HS-5 (cell line): ENCODE measurements at places on chromosomes 2 and 18.

DNA sequence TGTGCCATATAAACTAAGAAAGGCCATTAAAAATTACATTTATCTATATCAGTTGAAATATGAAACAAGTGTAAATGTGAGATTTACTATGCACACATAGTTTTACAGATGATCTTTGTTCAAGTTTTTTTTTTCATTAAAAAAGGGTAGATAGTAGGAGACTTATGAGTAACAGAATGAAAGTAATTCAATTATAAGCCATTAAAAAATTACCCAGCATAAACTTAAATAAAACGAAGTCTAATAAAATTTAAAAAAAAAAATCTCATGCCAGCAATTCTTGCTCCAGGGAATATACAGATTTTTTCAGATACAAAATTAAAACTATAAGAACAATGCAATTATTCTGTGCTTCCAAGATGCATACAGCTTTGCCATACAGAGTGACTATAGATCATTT, 118.3 kb upstream of the RNU4ATAC start:
- no peak for DNase-seq

- no peak for DNase-seq
Observed at GRCh38 chr18:62324917-62325805, at the start of gene TNFRSF11A. Gene TNFRSF11A, plus strand, starts transcription at chr18:62325310. Its CDS starts 43 bp downstream, at chr18:62325353.

GRCh38 chr18:63924551-63924950, 16.8 kb downstream of the SERPINB10 start:
- no peak for DNase-seq

DNA sequence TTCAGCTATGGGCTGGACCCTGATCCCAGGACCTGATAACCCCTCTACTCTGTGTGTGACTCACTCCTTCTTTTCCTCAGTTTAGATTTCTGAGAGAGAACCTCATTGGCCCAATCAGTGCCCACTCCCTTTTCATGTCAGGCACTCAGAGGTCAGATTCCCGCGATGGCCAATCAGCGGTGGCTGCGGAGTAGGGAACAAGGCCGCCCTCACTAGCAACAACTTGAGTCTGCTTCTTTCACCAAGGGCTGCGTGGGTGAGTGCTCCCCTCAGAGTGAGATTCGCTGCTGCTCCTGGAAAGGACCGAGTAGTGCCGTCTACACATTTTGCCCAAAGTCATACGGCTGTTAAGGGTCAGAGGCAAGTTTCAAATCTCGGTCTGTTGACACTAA, 34.7 kb downstream of the NPPC start:
- no peak for DNase-seq

GRCh38 chr18:12803069-12803936, 80.7 kb downstream of the PTPN2 start:
- no peak for DNase-seq

GRCh38 chr2:73414696-73415095, 29.1 kb downstream of the ALMS1 start:
- no peak for DNase-seq

GRCh38 chr18:51088410-51088809, 58.4 kb downstream of the SMAD4 start:
- no peak for DNase-seq

DNA sequence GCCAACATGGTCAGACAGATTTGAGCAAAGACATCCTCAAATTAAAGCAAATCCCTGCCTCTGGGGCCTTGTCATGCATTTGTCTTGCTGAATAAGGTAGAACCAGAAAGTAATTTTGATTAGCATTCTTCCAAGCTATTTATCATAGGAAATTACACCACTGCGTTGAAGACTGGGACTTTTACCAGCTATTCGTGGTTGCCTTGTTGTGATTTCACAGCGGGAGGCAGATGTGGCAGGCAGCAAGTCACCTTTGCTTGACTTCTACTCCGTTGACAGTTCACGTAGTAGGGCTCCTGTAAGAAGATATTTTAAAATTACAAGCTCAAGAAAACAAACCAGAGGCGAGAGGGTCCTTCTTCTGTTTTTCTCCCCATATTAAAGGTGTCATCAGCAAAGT, 80.6 kb downstream of the EN1 start:
- DNase-seq: no peak

GRCh38 chr2:74975016-74975415, 16.6 kb downstream of the POLE4 start:
- no peak for DNase-seq
